ENCODE measurements at places on chromosomes 2 and 18.

DNA sequence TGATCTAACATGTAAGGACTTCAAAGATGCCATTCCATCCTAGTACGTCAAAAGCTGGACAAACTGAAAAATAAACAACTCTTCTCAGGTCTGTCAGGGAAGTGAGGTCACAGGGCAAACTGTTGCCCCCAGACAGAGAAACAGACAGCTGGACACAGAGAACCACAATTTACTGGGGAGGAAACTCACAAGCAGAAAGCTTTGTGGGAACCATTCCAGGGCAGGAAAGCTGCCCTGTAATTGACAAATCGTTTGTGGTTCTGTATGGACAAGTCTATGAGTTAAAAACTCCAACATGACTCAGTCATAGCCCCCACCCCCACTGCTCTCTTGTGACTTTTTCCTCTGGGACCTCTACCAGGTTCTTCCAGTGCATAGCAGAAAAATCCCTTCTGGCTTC lies 28.4 kb downstream of the MCEE start:
- no peak for DNase-seq

DNA sequence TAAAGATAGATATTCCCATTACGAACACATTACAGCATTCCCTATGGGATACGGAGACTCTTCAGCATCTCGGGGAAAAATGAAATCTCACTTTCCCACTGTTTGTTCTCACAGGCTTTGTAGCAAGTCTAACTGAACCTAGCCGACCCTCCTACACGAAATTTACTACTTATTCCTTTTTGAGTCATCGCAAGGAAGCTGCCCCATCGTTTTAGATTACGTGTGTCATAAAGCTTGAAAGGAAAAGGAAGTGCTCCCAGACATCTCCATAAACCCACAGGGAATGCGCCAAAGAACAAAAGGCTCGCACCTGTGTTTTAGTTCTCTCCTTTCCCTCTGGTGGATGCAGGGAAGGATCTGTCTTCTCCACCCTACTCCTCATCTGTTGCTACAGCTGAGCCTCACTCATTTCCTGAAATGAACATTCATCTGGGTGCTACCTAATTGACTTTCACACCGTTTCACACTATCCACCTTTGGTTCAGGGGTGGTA lies 76.2 kb upstream of the STK39 start:
- DNase-seq: no peak

DNA sequence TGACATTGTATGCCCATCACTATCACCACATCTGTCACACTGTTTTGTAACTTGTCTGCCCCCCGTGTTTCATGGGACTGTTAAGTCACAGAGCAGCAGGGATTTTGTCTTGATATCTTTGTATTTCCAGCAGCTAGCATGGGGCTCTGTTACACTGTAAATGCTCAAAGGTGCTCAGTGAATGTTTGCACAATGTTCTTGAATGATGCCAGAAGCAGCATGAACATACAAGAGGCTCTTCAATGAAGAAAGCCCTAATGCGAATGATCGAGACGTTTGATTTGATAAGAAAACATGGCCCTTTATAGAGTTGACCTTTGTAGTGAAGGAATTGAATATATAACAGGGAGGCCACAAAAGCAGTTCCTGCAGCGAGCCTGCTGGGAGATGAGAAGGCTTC lies 120.9 kb upstream of the TTC39C start:
- no peak for DNase-seq

GRCh38 chr18:43914018-43914417 lies 636.7 kb upstream of the SYT4 start:
- no peak for DNase-seq

GRCh38 chr18:36365836-36366775 lies 68.6 kb downstream of the FHOD3 start:
- DNase-seq: no peak
